Activated naive CD4-positive, alpha-beta T cell treated with Interleukin-2 at 50 U/mL for 16 hours (primary cell): ENCODE measurements at places on chromosomes 7 and 10.

DNA sequence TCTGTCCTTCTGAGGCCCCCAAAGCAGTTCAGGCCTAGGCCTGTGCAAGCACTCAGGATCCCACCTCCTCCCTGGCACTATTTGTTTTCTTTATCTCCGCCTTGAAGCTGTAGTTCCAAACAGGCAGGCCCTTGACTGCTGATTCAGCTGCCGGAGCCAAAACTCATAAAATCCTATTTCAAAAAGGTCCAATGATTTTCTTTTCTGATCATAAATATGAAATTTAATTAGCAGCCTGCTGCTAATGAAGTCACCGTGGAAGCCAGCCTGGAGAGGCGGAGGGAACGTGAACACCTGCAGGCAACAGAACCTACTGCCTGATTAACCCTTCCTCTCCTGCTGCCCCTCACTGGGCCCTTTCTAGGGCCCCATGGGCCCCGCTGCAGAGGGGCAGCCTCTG lies 60.1 kb downstream of the CARD11 start:
- DNase-seq: no peak

- DNase-seq: no peak
These were observed 77.1 kb downstream of the SEC23IP start for GRCh38 chr10:119969609-119970008.

DNA sequence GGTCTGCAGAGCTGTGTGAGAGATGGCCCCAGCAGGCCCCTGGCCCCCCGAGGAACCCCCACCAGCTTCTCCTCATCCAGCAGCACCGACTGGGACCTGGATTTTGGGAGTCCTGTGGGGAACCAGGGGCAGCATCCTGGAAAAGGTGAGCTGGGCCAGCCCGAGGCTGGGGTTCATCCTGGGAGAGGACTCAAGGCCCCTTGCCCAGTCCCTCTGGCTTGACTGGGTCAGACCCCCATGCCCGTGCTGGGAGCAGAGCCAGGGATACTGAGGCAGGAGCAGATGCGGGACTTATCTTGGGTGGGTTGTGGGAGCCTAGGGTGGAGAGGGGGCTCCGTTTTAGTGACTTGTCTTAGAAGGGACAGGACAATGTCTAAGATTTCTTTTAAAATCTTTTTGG lies 47.5 kb downstream of the ZNF467 start:
- DNase-seq: no peak

GRCh38 chr10:116866987-116867595 lies 17.8 kb downstream of the ENO4 start:
- DNase-seq: no peak

DNA sequence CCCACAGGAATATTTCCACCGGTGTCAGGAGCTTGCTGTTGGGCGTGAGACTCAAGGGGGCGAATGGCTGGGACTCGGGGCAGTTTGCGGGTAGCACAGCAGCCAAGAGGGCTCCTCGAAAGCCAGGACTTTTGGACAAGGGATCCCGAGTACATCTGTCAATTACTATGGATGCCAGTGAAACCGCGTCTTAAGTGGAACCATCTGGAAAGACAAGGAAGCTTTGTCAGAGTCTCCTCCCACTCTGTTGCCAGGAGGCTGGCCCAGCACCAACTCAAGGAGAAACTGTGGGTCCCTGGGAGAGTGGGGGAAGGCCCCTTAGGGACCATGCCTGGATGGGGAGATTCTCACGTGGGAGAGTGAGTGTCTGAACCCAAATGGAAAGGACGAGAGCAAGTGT lies 57.1 kb downstream of the C10orf143 start:
- no peak for DNase-seq

DNA sequence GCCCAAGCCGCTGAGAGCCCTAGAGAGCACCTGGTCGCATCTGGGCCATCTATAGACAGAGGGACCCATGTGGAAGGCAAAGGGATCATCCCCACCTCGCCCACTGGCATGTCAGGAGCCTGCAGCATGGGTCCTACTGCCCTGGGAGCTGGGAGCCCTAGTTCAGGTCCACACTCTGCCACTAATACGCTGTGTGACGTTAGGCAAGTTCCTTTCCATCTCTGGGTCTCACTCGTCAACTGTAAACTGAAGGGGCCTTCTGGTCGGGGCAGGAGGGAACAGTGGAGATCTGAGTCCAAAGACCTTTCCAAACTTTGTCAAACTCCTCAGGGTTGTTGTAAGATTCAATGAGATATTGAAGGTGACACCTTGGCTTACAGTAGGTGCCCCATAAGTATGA lies 23.4 kb downstream of the UNC5B start:
- DNase-seq: no peak

- no peak for DNase-seq
These were observed 149.3 kb downstream of the POU6F2 start for GRCh38 chr7:39127058-39127457.

GRCh38 chr7:112743811-112744210 lies 46.4 kb downstream of the TMEM168 start:
- no peak for DNase-seq

GRCh38 chr7:156651474-156651873 lies 10.9 kb downstream of the RNF32 start:
- DNase-seq: no peak

DNA sequence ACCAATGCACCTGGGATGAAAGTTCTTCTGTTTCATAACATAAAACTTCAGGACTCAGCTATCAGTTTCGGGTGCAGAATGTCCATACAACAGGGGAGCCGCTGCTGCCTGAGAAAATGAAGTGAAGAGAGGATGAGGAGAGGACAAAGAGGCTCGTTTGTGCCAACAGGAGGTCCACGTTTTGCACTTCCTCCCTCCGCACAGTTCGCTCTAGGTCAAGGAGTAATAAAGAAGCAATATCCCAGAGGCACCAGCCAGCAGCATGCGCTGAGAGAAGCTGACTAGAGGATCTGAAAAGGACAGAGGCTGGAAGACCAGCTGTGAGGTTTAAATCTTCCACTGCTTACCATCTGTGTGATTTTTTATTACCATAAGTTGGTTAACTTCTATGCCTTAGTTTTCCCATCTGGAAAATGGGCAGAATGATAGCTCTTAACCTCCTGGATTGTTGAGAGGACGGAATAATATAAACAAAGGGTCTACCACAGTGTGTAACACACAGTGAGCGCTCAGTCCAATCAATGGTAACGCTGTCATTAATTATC lies 709 bp downstream of the GPAM start:
- no peak for DNase-seq

DNA sequence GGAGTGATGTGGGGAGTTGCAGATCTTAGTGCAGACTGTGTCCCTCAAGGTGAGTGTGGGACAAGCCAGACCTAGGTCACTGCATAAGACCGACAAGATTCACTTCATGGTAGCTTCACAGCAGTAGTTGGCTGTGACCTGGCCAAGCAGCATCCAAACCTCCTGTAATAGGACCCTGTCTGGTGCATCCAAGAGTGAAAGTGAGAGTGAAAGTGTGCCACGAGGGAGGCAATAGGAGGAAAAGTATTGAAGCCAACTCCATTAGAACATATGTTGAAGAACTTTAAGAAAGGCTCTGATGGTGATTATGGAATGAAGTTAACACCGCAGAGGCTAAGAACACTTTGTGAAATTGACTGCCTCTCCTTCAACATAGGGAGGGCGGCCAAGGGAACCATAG lies 7.8 kb upstream of the ZNF33B start:
- no peak for DNase-seq

GRCh38 chr7:28572321-28573058 lies 160.2 kb downstream of the CREB5 start:
- DNase-seq: no peak

DNA sequence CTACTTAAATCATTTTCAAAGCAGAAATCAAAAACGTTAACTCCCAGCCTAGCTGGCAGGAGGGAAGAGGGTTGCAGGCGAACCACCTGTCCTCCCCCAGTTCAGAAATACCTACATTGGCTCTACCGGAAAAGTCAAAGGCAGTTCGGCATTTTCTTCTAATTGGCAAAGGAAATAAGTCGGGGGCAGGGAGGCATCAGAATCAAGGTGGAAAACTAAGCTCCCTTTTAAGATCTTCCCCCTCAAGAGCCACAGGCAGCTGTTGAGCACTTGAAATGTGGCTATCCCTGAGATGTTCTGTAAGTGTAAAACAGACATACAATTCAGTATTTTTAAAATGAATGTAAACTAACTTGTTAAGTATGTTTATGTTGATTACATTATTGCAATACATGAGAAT lies 957 bp upstream of the ELMO1 start:
- no peak for DNase-seq

GRCh38 chr7:46396481-46396880 lies 475.4 kb upstream of the IGFBP3 start:
- DNase-seq: no peak

GRCh38 chr7:100680576-100681271 lies 7.2 kb downstream of the GNB2 start:
- no peak for DNase-seq

- DNase-seq: no peak
These were observed 4.7 kb downstream of the MYL10 start for GRCh38 chr7:101624246-101625001.

- DNase-seq: no peak
These were observed 155.5 kb downstream of the RNF216 start for GRCh38 chr7:5625938-5626337.

- DNase-seq: peak; percentile 58
These were observed 106.3 kb downstream of the GRK5 start for GRCh38 chr10:119313644-119314043.

GRCh38 chr10:103120977-103121735 lies 71.9 kb downstream of the NT5C2 start:
- no peak for DNase-seq

- peak; percentile 69 for DNase-seq
These were observed 32.8 kb downstream of the NOD1 start for GRCh38 chr7:30445770-30446169.

DNA sequence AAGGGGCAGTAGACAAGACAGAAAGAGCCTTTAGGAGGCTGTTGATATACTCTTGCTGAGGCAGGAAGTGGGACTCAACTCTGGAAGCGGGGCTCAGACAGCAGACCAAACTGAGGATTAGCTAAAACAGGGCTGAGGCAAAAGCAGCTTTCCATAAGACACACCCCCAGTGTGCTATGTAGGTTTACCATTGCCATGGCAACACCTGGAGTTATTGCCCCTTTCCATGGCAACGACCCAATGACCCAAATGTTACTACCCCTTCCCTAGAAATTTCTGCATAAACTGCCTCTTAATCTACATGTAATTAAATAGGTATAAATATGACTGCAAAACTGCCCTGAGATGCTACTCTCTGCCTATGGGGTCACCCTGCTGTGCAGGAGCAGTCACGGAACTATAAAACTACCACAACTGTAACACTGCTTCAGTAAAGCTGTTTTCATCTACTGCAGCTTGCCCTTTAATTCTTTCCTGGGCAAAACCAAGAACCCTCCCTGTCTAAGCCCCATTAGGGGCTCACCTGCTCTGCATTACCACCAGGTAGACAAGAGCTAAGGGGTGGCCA lies 348.4 kb upstream of the PODXL start:
- no peak for DNase-seq
